ENCODE measurements at places on chromosomes 16 and 17.

GRCh38 chr16:84689111-84689510 lies 10.7 kb upstream of the USP10 start:
- no peak for DNase-seq

GRCh38 chr17:41369713-41370112 lies at the start of gene KRT33B:
Gene KRT33B (minus strand): TSS chr17:41369813. CDS start chr17:41369750, 63 bp downstream.
- DNase-seq: no peak

GRCh38 chr16:80158766-80159165 lies 382.0 kb upstream of the DYNLRB2 start:
- no peak for DNase-seq

DNA sequence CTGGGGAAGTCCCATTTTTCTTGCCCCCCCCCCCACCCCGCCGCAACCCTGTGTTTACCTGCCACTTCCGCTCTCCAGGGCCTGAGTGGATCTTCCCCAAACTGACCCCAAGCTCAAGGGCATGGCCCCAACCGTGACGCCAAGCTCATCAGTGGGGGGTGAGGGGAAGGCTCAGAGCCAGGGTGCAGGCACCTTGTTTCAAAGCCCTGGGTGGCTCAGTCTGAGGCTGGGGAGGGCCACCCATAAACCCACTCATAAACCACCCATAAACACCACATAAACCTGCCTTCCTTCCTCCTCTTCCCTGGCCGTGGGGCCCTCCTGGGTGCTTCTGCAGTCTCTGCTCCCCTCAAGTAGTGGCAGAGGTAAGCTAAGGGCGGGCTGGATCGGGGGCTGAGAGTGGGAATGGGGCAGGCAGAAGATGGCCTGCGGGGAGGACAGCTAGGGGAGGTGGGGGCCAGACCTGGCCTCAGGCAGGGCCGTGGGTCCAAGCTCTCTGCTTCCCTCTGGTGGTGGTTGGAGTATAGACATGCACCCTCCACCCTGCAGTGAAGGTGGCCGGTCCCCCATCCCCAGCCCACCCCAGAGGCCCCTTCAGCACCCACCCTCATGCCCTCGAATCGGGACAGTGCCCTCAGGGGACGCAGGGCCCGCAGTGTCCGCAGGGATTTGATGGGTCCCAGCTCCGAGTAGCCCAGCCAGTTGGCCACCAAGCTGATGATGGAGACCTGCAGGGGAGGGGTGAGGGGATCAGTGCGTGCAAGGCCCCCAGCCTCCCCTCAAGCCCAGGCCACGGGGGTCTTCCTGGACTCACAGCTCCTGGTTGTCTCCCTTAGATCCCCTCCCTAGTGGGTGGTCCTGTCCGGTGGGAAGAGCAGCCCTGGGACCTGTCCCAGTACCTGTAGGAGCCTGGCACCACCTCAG lies 14.6 kb upstream of the CD79B start:
- DNase-seq: peak; percentile 58

- peak; percentile 89 for DNase-seq
These were observed 1.6 kb upstream of the PPP1R9B start for GRCh38 chr17:50151937-50152547.

GRCh38 chr17:71337938-71338337 lies 782.9 kb upstream of the SOX9 start:
- no peak for DNase-seq

- DNase-seq: no peak
These were observed 47.3 kb downstream of the UBE2G1 start for GRCh38 chr17:4319221-4319620.

- no peak for DNase-seq
These were observed 4.8 kb upstream of the BLMH start for GRCh38 chr17:30296499-30297080.

- DNase-seq: peak; percentile 96
These were observed 472 bp upstream of the ARHGDIA start for GRCh38 chr17:81871387-81872230.

Measured in ureter (tissue), 1 donor.